ENCODE measurements at places on chromosomes 16 and 17. TPM values are rescaled to one million over a fixed set of nuclear protein-coding genes. Genes with fewer than 3 reads are reported as not detected.

- DNase-seq, result no peak
Observed at GRCh38 chr16:73356401-73357079, 308.6 kb upstream of the ZFHX3 start.

DNA sequence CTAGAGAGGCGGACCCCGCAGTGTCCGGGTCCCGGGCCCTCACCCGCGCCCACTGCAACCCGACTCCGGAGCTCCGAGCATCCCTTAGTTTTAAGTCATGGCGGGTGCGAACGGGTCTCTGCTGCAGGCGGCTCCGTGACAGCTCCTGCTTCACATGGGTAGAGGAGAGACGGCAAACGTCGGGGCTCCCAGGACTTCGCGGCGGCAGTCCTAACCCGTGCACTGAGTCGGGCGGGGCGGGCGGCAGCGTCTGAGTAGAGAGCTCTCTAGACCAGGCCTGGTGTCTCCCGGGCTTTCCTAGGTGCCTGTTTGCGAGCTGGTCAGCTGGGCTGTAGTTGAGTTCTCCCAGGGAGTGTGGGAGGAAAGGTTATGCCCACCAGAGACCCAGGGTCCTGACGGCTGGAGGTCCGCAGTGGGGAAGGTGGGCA is 345 bp downstream of the TSC2 start:
- DNase-seq, result no peak

- DNase-seq, result no peak
Observed at GRCh38 chr16:4531811-4532210, 6.8 kb downstream of the CDIP1 start.

DNA sequence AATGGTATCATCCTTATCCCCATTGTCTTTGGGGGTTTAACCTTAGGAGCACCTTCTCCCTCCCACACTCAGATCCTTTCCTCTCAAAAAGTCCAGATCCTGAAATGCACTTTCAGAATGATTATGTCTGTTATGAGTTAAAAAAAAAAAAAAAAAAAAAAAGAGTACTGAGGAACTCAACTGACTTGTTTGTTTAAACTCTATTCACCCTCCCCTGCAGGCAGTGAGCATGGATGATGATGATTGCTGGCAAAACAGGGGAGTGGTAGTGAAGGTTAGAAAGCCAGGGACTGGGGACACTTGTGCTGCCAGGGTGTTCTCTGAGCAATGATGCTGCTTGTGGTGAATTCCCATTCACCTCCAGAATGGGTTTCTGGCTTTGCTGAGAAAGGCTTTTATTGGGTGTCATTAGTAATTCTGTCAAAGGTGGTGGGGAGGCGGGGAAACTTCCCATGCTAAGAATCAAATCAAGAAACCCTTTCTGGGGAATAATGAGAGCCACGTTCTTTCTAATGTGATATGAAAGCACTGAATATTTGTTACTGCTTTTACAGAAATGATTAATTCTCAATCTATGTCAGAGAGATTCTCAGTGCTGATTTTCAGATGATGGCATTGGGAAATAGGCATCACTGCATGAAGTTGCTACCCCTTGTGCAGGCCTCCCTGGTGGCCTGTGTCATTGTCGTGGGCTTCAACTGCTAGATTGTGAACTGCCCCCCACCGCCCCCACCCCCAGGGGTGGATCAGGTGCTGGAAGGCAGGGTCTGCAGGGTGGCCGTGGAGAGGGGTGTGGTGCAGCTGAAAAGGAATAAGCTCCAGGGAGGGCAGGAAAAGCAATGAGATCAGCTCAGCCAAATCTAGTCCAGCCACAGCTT is 14.1 kb downstream of the CCL4 start:
- DNase-seq, result no peak

Gene NKD1
- total RNA-seq, result not detected

Gene KIF19
- total RNA-seq, result not detected

GRCh38 chr17:58527949-58528348 is 13.5 kb upstream of the MTMR4 start:
- peak; percentile 26 for DNase-seq
